ENCODE measurements at places on chromosomes 16 and 17. TPM values are rescaled to one million over a fixed set of nuclear protein-coding genes. Genes with fewer than 3 reads are reported as not detected.
A peak's percentile ranks its signal among the peaks of the same experiment; 100 is the strongest.

The MMP2 gene
- not detected for total RNA-seq

The MT1F gene
- total RNA-seq: 3.3 TPM

The NHLRC4 gene
- total RNA-seq: 1.4 TPM

The CACNG5 gene
- not detected for total RNA-seq

The FOXC2 gene
- total RNA-seq: not detected

The RGS9 gene
- total RNA-seq: 1.7 TPM

The ERI2 gene
- 2.1 TPM for total RNA-seq

The PYDC1 gene
- total RNA-seq: not detected

The KRT25 gene
- total RNA-seq: not detected

The TIMP2 gene
- total RNA-seq: 6.7 TPM

DNA sequence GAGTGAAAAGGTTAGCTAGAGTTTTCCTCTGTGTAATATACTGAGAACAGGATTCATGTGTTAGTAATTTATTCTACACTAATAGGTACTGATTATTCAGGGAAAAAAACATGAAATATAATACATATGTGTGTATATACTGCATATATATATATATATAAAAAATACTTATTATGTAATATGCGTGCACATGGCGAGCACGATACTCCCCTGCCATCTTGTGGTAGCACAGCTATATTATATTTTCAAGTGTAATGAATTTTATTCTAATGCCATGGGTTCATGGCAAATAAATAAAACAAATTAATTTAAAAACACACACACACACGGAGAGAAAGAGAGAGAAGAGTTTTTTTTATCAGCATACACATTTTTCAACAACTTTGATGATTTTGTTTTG, 460.6 kb downstream of the KCNJ2 start:
- peaks cover 18% of the 10 kb centered on the region for H3K27me3 ChIP-seq
- no peaks in the 10 kb centered on the region for H3K4me1 ChIP-seq
- H3K27ac ChIP-seq: no peak overlapping the region

GRCh38 chr17:79841369-79842135, 2.3 kb upstream of the CBX4 start:
- H3K4me1 ChIP-seq: peaks cover 24% of the 10 kb centered on the region
- H3K36me3 ChIP-seq: peaks cover 2% of the 10 kb centered on the region
- H3K4me3 ChIP-seq: peak overlapping the region; percentile 80
- DNase-seq: no peak
- peak overlapping the region; percentile 51 for H3K27ac ChIP-seq

- peak overlapping the region; percentile 82 for H3K27ac ChIP-seq
- DNase-seq: no peak
- H3K36me3 ChIP-seq: no peaks in the 10 kb centered on the region
- H3K4me1 ChIP-seq: peaks cover 3% of the 10 kb centered on the region
Observed at GRCh38 chr16:57837305-57838125, 35.2 kb upstream of the KIFC3 start.

- H3K4me1 ChIP-seq: peaks cover 10% of the 10 kb centered on the region
- H3K27me3 ChIP-seq: no peaks in the 10 kb centered on the region
- no peak overlapping the region for H3K27ac ChIP-seq
- DNase-seq: no peak
- no peak overlapping the region for H3K4me3 ChIP-seq
Observed at GRCh38 chr17:31111183-31111582, 16.4 kb downstream of the NF1 start.

DNA sequence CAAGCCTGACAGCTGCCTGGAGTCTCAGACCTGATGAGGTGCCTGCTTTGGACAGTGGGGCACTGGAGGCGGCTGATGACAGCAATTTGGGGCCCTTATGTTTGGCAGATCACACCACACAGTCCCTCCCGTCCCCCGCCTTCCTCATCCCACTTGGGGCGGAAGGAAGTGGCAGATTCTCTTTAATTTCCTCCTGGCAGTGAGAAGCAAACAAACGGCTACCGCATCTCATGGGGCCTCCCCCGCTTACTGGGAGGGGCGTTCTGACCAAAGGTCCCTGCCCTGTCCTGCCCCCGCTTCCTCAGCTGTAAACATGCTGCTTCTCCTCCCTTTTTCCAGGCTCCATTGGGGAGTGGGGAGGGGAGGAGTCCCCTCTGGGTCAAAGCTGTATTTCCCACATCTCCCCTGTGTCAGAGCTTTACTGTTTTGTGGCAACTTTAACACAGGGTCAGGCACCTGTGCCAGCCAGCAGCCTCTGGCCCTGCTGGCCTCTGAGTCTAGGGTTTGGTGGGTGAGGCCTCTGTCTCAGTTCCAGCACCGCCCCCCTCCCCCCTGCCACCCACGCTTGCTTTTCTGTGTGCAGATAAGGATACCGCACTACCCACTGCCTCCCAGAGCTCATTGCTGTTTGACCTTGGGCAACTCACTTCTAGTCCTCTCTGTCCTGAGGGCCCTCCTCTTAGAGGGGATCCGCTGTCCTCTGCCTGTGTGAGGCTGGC, 5.4 kb upstream of the NFATC3 start:
- no peaks in the 10 kb centered on the region for H3K27me3 ChIP-seq
- peaks cover 2% of the 10 kb centered on the region for H3K36me3 ChIP-seq
- peaks cover 72% of the 10 kb centered on the region for H3K4me1 ChIP-seq
- peak overlapping the region; percentile 90 for H3K27ac ChIP-seq
- DNase-seq: peak; percentile 48
- H3K4me3 ChIP-seq: peak overlapping the region; percentile 86

DNA sequence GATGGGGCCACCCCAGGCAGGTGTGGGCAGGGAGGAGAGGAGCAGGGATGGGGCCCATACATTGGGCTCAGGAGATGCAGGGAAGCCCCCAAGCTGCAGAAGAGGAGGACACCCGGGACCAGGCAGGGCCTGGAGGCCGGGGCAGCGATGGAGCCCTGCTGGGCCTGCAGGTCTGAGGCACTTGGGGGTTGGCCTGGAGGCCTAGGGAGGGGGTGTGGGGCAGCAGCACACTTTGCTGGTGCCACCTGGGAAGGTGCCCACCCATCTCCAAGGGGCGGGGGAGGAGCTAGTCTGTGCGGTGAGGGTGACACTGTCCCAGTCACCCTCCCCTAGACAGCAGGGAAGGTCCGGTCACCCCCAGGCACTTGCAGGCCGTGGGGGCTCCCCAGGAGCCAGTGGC, 6.4 kb upstream of the CCDC57 start:
- no peak for DNase-seq
- H3K27ac ChIP-seq: no peak overlapping the region
- no peak overlapping the region for H3K4me3 ChIP-seq
- no peaks in the 10 kb centered on the region for H3K36me3 ChIP-seq
- H3K4me1 ChIP-seq: peaks cover 20% of the 10 kb centered on the region

GRCh38 chr17:50338645-50339044, 7.3 kb upstream of the XYLT2 start:
- H3K4me1 ChIP-seq: peaks cover 4% of the 10 kb centered on the region
- H3K27ac ChIP-seq: no peak overlapping the region
- H3K4me3 ChIP-seq: no peak overlapping the region

- H3K27me3 ChIP-seq: peaks cover 7% of the 10 kb centered on the region
- DNase-seq: no peak
- H3K36me3 ChIP-seq: no peaks in the 10 kb centered on the region
- H3K27ac ChIP-seq: no peak overlapping the region
- peaks cover 2% of the 10 kb centered on the region for H3K4me1 ChIP-seq
Observed at GRCh38 chr16:58658796-58659211, 25.8 kb downstream of the SLC38A7 start.

GRCh38 chr16:3671424-3671823, 16.9 kb downstream of the DNASE1 start:
- H3K4me3 ChIP-seq: no peak overlapping the region
- H3K36me3 ChIP-seq: no peaks in the 10 kb centered on the region
- H3K27ac ChIP-seq: no peak overlapping the region

DNA sequence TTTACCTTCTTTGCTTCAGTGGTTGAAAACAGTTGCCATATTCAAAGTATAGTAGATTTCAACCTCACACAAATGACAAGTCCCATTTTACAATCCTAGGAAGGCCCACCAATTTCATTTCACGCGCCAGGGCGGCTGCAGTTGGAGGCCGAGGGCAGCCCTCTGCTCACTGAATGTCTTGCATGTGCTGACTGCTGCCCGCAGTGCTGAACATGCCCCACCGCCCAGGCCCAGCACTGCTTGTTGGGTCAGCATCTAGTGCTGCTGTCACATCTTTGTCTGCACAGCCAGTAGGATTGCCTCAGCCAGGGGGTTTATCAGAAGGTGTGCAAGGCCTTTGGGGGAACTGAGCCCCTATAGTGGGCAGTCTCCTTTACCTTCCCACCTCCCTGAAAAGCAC, 11.5 kb downstream of the SMCR8 start:
- peaks cover 15% of the 10 kb centered on the region for H3K4me1 ChIP-seq
- H3K36me3 ChIP-seq: no peaks in the 10 kb centered on the region
- no peak for DNase-seq
- no peaks in the 10 kb centered on the region for H3K27me3 ChIP-seq

GRCh38 chr17:17366941-17367875, 64.0 kb downstream of the NT5M start:
- H3K4me3 ChIP-seq: no peak overlapping the region
- no peak for DNase-seq
- peaks cover 2% of the 10 kb centered on the region for H3K36me3 ChIP-seq
- H3K27me3 ChIP-seq: peaks cover 26% of the 10 kb centered on the region

- peaks cover 3% of the 10 kb centered on the region for H3K36me3 ChIP-seq
- H3K27me3 ChIP-seq: no peaks in the 10 kb centered on the region
- peaks cover 5% of the 10 kb centered on the region for H3K4me1 ChIP-seq
Observed at GRCh38 chr17:37614391-37614790, 5.2 kb upstream of the SYNRG start.

GRCh38 chr16:50252082-50252611, 14.2 kb upstream of the ADCY7 start:
- H3K36me3 ChIP-seq: no peaks in the 10 kb centered on the region
- DNase-seq: no peak
- no peak overlapping the region for H3K4me3 ChIP-seq
- no peak overlapping the region for H3K27ac ChIP-seq
- H3K4me1 ChIP-seq: peaks cover 12% of the 10 kb centered on the region
- H3K27me3 ChIP-seq: no peaks in the 10 kb centered on the region

GRCh38 chr16:26273607-26274006, 581.8 kb downstream of the HS3ST4 start:
- no peaks in the 10 kb centered on the region for H3K27me3 ChIP-seq
- H3K27ac ChIP-seq: no peak overlapping the region
- H3K4me3 ChIP-seq: no peak overlapping the region
- H3K4me1 ChIP-seq: peaks cover 3% of the 10 kb centered on the region
- no peaks in the 10 kb centered on the region for H3K36me3 ChIP-seq
